ENCODE measurements at places on chromosomes 7 and 10.

- no peak for DNase-seq
Measured at GRCh38 chr7:135653340-135654080, 8.8 kb upstream of the STMP1 start.

DNA sequence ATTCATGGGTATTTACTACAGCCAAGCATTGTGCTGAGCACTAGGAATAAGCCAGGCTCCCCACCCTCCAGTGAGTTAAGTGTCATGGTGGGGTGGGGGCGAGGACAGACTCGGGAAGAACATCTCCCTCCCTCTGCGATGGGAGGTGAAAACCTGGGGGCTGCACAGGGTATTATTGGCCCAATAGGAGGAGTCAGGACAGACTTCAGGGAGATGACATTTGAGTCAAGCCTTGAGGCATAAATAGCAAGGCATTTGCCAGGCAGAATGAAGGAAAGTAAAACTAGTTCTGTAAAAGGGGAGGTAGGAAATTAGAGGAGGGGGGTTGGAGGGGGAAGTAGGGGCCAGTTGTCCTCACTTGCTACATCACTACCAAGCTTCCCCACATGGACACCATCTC lies 18.9 kb downstream of the NKX2-3 start:
- no peak for DNase-seq

DNA sequence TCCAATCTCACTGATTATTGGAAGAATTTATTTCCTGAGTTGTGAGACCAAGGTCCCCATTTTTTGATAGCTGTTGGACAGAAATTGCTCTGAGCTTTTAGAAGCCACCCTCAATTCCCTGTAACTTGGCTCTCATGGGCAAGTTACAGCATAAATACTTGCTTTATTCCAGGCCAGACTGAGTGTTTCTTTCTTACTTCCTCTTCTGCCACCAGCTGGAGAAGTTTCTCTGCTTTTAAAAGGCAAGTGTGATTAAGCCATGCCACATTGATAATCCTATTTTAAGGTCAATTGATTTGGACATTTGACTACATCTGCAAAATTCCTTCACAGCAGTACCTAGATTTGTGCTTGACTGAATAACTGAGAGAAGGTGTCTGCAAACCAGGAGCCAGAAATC lies 14.1 kb upstream of the TAS2R41 start:
- no peak for DNase-seq

GRCh38 chr10:62492012-62492869 lies 118.1 kb downstream of the ZNF365 start:
- DNase-seq: no peak

DNA sequence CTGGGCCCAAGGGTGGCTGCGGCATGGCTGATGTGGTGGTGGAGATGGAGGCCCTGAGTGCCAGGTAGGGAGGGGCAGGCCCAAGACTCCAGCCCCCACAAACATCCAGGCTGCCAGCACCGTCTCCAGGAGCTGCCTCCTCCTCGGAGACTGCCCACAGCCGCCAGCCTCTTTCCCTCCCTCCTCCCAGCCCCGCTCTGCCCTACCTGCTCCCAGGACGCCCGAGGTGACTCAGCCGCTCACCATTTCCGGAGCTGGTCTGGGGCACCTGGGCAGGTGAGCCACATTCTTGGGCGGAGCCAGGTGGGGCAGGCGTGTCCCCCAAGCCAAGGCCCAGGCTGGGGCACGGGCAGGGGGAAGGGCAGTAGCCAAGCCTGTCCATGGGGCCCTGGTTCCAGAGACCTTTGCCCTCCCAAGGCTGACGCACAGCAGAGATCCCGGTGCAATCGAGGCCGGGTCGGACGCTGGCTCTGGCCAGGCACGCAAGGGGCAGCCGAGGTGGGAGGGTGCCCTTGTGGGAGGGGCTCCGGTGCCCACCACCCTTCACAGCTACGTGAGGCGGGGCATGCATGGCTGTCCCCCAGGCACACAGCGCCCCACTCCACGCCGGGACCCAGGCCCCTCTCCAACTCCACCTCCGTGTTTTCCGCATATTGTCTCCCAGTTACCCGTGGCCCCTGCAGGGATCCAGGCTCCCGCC lies 8.8 kb downstream of the ADAP1 start:
- DNase-seq: no peak

DNA sequence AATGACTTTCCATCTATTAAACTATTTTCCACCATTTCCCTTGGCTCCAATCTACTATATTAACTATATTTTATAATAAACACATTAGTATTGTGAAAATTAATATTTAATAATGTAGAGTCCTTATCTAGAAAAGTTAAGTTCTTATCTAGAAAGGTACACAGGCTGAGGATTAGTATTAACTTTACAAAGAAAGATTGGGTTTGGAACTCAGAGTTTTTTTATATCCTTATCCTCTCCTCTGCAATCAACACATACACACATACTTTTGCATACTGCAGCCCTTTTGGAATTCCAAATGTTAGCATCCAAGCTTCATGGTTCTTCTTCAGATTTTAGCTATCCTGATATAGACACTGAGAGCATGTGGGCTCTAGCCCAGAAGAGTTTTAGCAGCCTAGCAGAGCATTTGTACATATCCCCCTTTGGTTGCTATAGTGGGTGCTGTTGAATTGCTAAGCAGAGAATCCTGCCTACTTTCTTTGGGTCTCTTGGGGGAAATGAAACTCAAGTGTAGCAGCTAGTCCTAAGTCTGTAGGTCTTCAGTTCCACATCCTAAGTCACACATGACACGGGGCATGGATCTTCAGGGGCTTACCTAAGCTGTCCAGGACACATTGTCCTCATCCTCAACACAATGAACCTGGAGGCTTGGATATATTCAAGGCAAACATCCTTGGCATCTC lies 874.6 kb downstream of the LRMDA start:
- DNase-seq: no peak

DNA sequence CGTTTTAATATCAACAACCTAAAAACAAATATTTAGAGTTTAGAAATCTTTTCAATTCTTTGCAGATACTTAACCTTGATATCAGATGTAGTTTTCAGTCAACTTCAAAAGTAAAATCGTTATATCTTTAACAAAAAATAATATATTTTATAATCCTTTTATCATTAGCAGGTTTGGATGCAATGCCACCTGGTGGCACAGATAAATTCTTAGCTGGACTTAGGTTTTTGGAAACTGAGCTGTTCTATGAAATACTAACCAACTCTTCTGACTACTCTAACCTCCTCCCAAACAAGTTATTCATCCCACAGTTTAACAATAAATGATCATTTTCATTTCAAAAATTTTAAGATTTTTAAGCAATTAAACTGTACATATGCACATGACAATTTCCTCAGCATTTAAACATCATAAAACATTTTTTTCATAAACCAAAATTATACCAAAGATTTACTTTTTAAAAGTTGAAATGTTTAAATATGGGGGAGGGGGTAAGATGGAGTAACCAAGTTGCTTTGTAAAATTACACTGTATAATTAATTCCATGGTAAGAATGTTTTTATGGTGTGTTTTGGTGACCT lies 56.9 kb downstream of the HIBADH start:
- DNase-seq: no peak

DNA sequence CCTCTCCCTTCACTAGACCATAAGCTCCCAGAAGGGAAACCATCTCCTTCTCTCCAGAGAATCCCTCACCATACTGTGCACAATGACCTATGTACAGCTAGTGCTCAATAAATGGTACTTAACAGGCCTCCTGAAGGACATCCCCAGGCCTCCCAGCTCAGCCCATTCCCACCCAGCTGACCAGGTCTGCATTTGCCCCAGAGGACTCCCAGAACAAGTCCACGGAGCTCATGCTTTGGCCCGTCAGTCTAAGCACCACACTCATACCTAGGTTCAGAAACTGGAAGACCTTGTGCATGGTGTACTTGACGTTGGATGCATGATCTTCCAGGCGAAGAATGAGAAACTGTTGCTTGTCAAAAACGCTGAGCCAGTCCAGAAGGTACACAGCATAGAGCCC lies 81.3 kb downstream of the CHST15 start:
- no peak for DNase-seq

- no peak for DNase-seq
Measured at GRCh38 chr7:118590107-118590506, 365.6 kb downstream of the ANKRD7 start.

DNA sequence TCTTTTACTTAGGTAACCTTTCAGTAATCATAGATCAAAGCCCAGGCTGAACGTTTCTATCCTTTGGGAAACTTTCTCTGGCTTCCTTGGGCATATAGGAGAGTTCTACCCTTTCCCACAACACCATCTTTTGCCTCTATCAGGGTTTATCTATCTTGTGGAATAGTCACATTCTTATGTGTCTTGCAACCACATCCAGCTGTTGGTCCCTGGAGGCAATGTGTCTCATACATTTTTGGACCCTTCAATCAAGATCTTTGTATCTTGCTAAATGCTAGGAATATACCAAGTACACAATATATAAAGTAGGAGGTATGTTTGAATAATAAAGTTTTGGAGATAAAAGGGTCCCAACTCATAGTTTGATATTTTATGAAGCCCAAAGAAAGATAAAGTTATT lies 121.7 kb downstream of the RNLS start:
- DNase-seq: no peak

GRCh38 chr7:21355406-21355874 lies 72.4 kb upstream of the SP4 start:
- peak; percentile 19 for DNase-seq

DNA sequence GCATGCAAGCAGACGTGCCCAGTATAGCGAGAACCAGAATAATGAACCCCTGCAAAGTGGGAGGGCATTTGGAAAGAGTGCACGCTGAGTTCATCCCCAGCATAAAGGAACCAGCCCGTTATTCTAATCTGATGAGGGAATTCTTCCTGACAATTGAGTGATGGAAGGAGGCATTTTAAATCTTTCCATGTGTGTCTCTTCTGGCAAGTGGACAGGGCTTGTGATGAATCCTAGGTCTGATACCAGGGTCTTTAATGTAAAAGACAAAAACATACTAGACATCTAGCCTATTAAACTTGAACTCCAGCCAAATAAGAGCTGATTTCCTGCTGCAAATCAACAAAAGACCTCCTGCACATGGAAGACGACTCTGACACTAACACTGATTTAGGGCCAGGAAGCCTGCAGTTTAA lies 301.2 kb downstream of the DPP6 start:
- no peak for DNase-seq

DNA sequence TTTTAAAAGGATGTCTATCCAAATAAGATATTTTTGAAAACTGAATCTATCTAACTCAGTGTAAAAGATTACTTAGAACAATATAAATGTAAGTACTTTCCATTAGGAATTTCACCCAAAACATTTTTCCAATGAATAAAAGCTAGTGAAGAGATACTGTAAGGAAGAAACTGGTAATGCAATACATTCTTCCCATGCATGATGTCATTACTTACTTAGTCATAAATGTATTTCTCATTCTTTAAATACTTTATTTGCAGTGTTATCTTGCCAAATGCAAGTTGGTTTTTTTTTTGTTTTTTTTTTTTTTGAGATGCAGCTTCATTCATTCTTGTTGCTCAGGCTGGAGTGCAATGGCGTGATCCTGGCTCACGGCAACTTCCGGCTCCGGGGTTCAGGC lies 265.6 kb downstream of the PHF14 start:
- DNase-seq: no peak

DNA sequence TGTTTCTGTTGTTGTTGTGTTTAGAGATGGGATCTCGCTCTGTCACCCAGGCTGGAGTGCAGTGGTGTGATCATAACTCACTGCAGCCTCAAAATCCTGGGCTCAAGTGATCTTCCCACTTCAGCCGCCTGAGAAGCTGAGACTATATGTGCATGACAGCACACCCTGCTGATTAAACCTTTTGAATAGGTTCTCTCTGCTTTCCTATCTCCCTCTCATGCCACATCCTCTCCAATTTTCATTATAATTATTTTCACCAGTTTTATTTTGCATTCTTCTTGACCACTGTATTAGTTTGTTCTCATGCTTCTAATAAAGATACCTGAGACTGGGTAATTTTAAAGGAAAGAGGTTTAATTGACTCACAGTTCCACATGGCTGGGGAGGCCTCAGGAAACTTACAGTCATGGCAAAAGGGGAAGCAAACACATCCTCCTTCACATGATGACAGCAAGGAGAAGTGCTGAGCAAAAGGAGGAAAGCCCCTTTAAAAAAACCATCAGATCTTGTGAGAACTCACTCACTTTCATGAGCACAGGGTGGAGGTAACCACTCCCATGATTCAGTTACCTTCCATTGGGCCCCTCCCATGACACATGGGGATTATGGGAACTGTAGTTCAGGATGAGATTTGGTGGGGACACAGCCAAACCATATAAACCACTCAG lies 12.9 kb downstream of the AGK start:
- DNase-seq: no peak

GRCh38 chr10:106706127-106706526 lies 458.4 kb downstream of the SORCS1 start:
- DNase-seq: no peak

DNA sequence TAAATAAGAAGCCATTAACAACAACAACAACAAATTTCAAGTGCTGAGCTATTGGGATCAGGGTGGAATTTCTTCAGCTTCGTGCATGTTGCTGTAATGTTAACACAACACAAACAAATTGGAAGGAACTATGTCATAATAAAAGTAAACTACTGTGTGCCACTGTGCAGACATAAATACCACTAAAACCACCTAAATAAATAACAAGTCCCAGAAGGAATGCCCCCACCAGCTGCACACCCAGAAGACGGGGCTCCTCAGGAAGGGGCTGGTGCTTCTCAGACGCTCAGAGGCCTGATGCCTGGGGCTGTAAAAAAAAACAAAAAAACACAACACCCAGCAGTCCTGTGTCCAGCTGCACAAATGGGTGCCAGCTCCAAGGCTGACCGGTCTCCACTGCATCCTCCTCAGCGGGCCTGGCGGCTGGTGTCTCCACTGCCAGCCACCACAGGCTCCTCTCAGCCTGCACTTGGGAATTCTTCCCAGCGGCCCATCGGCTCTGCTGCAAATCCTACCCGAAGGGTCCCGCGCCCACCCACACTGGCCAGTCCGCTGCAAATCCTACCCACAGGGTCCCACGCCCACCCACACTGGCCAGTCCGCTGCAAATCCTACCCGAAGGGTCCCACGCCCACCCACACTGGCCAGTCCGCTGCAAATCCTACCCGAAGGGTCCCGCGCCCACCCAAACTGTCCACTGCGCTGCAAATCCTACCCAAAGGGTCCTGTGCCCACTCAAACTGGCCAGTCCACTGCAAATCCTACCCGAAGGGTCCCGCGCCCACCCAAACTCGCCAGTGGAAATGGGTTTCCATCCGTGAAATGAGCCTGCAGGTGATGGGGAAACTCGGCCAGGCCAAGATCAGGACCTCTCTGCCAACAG lies 35.8 kb upstream of the DNAAF5 start:
- DNase-seq: no peak

DNA sequence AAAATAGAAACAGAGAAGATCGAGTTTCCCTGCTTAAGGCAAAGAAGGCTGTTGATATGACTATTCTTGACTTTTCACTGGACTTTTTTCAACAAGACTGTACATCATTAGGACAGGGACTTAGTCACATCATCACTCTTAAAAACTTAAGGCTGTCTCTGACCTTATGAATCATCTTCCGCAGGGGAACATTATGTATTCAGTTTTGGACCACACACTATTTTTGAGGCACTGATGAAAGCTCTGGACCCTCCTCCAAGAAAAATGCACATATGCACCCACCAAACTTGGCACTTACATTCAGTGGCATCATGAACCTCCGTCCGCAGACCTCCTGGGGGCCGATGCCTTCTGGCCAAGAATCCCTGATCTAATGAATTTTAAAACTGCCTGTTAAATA lies 96.4 kb downstream of the CALD1 start:
- no peak for DNase-seq
